Stimulated activated CD4-positive, alpha-beta T cell treated with anti-CD3 and anti-CD28 coated beads, TNF-alpha, amount 100 ng/mL, for 1 hour (primary cell): ENCODE measurements at places on chromosomes 7 and 10.

DNA sequence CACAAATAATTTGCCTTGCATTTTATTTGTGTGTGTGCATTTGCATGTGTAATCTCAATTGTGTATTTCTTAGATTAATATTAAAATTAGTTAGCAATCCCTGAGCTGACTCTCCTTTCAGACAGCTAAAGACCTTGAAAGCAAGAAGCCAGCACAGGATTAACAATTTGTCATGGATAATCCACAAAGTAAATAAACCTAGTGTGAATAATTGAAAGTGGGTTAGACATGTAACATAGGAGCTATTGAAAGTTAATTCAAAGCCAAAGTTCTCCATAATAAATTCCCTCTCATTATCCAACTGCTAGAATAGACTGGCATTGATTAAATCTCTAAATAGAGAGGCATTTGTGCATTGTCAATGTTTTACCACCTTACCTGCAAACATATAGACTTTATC lies 326.1 kb downstream of the PLXDC2 start:
- DNase-seq = no peak

- DNase-seq = no peak
Measured at GRCh38 chr10:49300140-49300974, 1.4 kb downstream of the C10orf71 start.

- DNase-seq = no peak
Measured at GRCh38 chr10:58734116-58734515, 221.4 kb downstream of the BICC1 start.

- DNase-seq = no peak
Measured at GRCh38 chr10:104648421-104648820, 7.3 kb downstream of the SORCS3 start.

DNA sequence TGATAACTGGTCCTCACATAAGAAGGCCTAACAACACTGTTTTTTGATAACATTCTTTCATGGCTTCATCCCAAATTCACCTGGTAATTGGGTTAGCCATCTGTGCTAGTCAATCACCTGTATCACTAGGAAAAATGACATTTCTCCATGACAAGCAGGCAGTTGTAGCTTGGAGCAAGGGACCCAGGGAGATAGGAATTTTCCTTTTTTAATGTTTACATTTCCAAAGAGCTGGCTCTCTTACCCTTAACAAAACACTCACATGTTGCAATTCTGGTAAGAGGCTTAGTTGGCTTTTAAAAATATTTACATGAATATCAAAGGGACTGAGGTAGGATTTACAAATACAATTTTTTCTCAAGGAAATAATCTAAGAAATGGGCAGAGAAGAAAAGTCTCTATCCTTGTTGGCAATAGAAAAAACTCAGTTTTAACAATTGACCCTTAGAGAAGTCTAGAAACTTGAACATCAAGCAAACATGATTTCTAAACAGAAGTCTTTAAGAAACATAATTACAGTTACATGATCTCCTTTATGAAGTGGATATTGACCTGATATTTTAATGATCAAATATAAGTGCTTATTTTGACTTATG lies 16.1 kb upstream of the AKR1C1 start:
- DNase-seq = no peak

GRCh38 chr7:128948976-128949760 lies 11.4 kb downstream of the IRF5 start:
- no peak for DNase-seq

GRCh38 chr10:126166797-126167196 lies 221.5 kb downstream of the ADAM12 start:
- DNase-seq = no peak

- DNase-seq = no peak
Measured at GRCh38 chr10:23535381-23535780, 96.5 kb downstream of the OTUD1 start.

GRCh38 chr10:92238586-92239098 lies 52.2 kb downstream of the CPEB3 start:
- no peak for DNase-seq

- DNase-seq = no peak
Measured at GRCh38 chr7:105877736-105878135, 1.3 kb upstream of the ATXN7L1 start.

- DNase-seq = no peak
Measured at GRCh38 chr10:61618388-61618961, 44.3 kb upstream of the CABCOCO1 start.

DNA sequence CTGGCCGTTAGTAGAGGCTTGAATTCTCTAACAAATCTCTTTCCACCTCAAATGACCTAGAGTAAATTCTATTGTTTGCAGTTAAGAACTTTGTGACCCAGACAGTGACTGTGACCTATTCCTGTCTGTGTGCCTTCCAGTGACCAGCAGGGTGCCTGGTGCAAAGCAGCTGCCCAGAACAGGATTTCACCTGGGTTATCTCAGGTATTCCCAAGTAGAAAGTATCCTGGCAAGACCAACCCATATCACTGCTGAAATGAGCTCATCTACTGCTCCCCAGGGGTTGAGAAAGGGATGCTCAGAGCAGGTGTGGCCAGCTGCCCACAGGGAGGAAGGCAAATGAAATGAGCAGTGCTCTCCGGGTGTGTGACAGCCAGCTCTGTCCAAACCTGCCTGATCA lies 2.1 kb upstream of the MSMB start:
- DNase-seq = no peak

GRCh38 chr7:66442385-66442784 lies 186.3 kb upstream of the KCTD7 start:
- no peak for DNase-seq

DNA sequence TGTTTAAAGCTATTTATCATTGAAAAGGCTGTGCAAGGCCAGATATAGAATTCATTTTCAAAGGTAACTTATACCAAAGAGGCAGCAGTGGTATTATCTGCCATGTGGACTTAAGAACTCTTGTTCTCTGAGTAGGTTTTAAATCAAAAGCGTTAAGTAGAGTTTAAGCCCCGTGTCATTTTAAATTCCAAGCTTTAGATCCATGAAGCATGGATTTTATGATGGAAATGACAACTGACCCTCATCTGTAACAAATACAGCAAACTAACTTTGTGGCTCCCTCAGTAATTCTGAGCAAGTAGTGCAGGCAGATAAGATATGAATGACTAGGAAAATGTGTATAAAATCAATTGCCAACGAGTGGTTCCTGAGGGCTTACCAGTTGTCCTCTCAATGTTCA lies 247.0 kb downstream of the WDR11 start:
- no peak for DNase-seq

DNA sequence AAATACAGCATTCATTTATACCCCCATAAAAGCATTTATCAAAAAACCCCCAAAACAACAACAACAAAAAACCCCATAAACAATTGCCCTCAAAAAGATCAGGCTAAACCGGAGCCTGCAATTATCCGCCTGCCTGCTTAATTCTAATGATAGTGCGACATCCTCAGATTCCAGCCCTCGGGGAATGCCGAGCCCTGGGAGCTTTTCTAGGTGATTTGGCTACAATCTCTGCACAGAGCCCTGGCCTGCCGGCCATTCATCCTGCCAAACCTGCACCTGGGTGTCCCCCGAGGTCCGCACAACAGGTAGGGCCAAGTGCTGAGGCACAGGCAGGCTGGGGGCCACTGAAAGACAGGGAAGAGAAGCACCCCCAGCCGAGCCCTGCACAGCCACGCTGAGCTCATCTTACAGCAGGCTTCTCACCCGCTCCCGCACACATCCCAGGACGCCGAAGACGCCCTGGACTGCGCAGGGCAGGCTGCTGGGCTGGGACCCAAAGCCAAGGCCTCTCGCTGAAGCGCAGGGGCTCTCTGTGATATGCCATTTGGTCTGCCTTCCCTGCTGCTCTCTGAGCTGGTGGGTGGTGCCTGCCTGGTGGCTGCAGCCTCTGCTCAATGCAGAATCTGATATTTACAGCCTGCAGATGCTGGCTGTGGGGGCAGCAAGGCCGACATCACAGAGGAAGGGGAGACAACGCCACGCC lies 57.5 kb downstream of the CAMK2B start:
- DNase-seq = no peak

DNA sequence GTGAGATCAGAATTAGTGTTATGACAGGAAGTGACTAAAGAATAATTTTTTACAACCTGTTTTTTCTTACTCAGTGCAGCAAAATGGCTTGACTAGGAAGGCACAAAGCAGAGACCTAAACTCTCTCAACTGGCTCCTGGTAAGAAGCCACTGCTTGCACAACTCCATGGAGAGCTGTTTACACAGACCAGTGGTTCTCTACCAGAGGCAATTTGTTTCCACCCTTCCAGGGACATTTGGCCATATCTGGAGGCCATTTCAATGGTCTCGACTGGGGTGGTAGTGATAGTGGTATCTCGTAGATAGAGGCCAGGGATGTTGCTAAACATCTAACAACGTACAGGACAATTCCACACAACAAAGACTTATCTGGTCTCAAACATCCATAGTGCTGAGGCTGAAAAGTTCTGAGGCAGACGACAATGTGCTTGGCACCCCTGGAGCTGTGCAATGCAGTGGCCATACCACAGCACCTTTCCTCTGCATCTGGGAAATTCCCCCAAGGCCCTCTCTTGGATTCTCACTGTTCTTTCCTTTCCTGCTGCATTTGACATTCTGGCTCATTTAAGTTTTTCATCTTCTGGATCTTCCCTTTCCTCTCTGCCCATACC lies 105.4 kb upstream of the LAMB4 start:
- no peak for DNase-seq

GRCh38 chr7:12765431-12766100 lies 78.1 kb downstream of the ARL4A start:
- DNase-seq = no peak

DNA sequence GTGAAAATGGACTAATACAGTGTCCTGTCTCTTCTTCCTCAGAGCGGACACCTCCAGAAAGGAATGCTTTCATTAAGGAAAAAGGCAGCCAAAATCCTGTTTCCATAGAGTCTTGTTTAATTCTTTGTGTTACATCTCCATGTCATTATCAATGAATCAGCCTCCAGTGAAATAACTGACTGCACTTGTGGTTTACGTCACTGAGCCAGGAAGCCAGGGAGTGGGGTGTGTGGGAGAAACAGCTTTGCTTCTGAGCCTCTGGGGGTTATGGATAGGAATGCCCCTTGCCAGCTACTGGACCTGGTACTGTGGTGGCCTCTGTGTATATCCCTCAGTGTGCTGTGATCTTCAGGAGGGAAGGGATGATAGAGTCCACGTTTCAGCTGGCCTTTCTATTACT lies 416.8 kb downstream of the GALNT17 start:
- DNase-seq = no peak

- no peak for DNase-seq
Measured at GRCh38 chr7:30224511-30225062, 59.8 kb upstream of the ZNRF2 start.

DNA sequence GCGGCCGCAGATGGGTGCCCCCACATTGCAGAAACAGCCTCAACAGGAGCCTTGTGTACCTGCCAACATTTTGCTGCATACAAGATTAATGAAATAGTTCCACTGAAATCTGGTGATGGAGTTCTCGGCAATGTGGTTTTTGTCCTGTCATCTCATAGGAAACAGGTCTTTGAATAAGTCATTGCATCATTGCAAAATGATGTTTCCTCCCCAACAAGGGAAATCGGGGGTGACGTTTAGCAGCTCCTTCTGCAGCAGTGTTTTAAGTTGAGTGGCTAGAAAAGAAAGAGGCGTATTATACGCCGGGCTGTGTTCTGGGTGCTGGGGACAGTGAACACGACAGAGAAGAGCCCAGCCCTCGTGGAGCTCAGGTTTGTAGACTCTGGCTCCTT lies 177.0 kb downstream of the PRKAG2 start:
- no peak for DNase-seq

GRCh38 chr7:111708072-111708471 lies 145.8 kb upstream of the IMMP2L start:
- DNase-seq = no peak

GRCh38 chr10:103592186-103593021 lies 98.9 kb downstream of the NEURL1 start:
- peak; percentile 20 for DNase-seq

DNA sequence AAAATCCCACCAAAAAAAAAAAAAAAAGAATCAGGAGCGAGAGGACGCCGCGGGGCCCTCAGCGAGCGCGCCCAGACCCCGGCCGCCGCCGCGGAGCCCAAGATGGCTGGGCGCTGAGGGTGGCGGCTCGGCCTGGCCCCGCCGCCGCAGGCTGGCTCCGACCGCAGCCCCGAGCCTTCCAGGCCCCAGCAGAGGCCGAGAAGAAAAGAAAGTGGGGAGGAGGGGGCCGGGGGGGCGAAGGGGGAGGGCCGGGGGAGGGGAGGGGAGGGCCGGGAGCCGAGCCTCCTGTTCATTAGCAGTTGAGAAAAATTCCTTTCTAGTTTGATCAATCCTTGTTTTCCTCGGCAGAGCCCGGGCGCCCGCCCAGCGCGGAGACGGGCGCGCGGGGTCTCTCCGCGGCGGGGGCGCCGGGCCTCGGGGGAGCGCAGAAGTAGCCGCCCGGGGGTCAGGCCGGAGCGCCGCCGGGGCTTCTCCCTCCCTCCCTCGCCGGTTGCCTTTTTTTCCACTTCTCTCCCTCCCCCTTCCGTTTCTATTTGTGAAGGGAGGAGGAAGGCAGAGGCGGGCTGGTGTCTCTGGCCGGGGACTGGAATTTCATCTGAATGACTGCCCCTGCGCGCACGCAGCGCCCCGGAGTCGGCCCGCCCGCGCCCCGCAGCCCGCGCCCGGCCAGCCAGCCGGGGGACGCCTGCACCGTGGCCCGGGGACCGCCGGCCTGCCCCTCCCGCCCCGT lies 778 bp upstream of the TRIM8 start:
- DNase-seq = no peak

DNA sequence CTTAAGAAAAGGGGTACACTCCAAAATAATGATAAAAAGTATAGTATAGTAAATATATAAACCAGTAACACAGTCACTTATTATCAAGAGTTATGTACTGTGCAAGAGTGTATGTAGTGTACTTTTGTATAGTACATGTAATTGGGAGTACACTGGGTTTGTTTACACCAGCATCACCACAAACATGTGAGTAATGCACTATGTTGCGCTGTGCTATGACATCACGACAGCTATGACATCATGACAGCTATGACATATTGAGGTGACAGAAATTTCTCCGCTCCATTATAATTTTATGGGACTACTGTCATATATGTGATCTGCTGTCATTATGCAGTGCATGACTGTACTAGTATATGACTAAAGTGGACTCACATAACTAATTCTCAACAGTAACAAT lies 84.6 kb downstream of the KMT2C start:
- no peak for DNase-seq

DNA sequence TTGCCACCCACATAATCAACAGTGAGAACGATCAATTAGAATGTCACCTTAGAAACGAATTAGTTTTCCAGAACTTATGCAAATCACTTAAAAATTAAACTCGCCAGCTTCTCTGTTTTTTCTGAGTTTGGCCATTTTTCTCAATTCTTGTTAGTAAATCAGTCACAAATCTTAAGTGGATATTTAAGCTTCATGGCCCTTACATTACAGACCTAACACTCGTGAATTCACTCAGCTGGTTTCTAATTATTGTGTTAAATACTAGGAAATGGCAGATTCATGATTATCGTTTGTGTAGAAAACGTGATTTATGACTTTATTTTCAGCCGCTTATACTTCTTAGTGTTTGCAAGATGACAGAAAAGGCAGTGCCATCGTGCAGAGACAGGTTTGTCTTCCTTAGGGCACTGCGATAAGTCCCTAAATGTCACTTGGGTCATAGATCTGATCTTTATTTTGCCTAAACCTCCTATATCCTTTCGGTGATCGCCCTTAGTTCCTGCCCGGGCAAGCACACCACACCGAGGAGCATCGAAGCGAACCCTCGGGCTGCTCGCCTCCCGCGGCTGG lies 587 bp upstream of the CELF2 start:
- DNase-seq = no peak

- no peak for DNase-seq
Measured at GRCh38 chr10:31011017-31011664, 20.5 kb downstream of the ZNF438 start.
